ENCODE measurements at places on chromosomes 3 and 15. TPM values are rescaled to one million over a fixed set of nuclear protein-coding genes. Genes with fewer than 3 reads are reported as not detected.

- no peak for DNase-seq
Measured at GRCh38 chr15:28098360-28098765, 752 bp downstream of the OCA2 start.

DNA sequence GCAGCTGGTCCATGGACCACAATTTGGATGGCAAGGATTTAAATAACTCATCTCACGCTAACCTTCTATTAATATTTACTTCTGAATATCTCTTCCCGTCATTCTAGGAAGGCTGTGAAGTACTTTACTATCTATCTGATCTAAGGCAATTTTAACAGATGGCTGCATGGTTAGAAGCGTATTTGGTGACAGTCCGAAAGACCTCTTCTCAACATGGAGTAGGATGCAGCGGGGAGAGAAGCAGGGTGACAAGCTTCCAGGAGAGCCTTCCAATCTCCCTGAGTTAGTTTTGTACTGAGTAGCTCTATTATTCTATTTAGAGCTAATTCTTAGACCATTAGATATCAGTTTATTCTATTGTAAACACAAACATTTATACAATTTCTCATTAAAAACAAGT, 309.4 kb downstream of the PLCL2 start:
- DNase-seq = no peak

DNA sequence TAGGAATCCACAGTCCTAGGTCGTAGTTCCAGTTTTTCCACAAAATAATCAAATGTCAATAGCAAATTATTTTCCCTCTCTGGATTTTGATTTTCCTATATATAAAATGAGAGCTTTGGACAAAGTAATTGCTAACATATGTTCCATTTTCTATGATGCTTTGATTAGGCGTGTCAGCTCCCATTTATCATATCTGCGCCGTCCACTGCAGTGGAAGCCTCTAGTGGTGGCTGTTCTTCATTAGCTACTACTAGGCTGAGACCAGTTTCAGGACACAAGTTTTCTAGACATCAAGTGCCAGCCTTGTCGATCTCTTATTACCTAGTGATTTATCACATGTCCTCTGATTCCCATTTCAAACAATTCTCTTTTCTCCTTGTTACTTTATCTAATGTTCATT, 271.5 kb downstream of the TUSC7 start:
- DNase-seq = no peak

The RAB6B gene
- not detected for total RNA-seq

The HCN4 gene
- not detected for total RNA-seq

The CLDN18 gene
- total RNA-seq = not detected

The MEIS2 gene
- total RNA-seq = 50.1 TPM

- DNase-seq = peak; percentile 32
Measured at GRCh38 chr3:151864423-151865101, 8.9 kb upstream of the SUCNR1 start.

The LIPH gene
- 11.6 TPM for total RNA-seq
